ENCODE measurements at places on chromosomes 12 and 14.
A peak's percentile ranks its signal among the peaks of the same experiment; 100 is the strongest.

DNA sequence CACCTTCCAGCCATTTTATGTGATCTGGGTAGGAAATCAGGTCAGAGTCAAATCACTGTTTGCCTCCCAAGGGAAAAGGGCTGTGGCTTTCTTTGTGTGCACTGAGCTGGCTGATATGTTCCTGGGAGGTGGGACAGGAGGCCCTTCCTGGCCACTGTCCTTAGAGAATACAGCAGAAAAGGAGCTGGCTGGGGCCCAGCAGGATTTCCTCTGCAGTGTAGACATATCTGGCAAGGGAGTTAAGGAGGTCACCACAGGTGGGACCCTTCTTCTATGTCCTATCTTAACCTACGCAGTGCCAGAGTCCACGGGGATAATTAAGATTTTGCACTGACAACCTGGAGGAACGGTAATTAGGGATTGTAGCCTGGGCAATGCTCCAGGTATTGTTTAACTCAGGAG, 145.3 kb downstream of the NTF3 start:
- no peak for DNase-seq

DNA sequence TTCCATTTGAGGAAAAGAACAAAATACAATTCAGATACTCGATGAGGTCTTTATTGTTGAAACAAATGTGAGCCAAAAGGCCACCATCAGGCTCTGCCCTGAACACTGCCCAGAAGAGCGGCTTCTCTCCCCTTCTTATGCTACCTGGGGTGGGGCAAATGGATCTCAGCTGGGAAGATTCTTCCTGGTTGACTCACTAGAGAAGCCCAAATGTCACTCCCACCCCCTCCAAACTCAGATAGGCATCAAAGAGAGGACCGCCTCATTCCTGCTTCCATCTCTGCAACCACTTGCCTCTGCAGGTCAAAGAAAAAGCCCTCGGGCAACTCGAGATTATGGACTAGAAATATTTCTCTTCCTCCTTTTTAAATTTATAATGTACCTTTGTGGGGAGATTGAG, 55.8 kb downstream of the TBX3 start:
- no peak for DNase-seq

DNA sequence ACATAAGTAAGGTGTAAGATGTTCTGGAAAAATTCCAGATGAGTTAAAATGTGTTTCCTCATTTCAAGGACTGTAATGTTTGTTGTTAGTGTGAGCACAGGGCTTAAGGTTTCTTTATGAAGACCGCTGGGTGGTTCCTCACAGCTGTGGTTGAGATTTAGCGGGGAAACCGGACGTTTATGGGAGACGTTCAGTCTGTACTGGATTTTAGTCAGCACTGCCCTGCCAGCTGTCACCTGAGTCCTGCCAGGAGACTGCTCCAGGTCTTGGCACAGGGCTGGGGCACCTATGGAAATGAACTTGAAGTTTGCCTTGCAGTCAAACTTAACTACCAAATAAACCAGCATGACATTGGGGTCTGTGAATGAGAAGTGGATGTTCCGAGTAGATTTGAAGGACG, 555.2 kb downstream of the DIO2 start:
- DNase-seq: no peak

DNA sequence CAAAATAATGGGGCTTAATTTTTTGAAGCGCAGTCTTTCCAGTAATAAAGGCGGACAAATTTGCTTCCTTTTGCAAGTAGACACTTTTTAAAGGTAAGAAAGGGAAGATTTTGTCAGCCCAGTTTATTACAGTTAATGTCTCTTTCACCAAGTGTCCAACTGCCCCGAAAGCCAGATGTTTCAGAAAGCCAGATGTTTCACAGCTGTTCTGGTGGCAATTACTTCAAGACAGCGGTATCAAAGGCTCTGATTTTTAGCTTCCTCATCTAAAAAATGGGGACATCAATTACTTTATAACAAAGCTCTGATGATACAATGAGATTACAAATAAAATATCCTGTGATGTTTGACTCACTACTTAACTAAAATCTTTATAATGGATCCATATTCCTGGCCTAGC, 1.0 kb downstream of the WBP11 start:
- no peak for DNase-seq

GRCh38 chr12:124057691-124058090, 84.7 kb downstream of the ZNF664 start:
- DNase-seq: no peak

- DNase-seq: no peak
Observed at GRCh38 chr12:119181202-119181601, 2.5 kb downstream of the HSPB8 start.

GRCh38 chr12:120215357-120215735, 14.4 kb upstream of the RPLP0 start:
- no peak for DNase-seq

DNA sequence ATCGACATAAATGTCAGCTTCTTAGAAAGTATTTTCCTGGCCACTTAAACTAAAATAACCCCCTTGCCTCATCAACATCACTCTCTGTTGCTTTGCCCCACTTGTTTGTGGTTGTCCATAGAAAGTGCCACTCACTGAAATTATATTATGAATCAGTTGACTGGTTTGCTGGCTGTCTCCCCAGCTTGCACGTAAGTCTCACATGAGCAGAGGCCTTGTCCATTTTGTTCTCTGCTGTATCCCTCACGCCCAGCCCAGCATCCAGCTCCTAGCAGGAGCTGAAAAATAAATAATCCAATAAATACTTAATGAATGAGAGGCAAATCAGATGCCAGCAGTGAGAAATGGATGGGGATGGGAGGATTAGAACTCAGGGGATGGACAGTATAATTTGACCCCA, 159.3 kb downstream of the KSR2 start:
- no peak for DNase-seq

GRCh38 chr14:89365061-89365801, 51.8 kb downstream of the FOXN3 start:
- peak; percentile 54 for DNase-seq
